NCI-H82 (cell line): ENCODE measurements at places on chromosomes 5 and 9.
A peak's percentile ranks its signal among the peaks of the same experiment; 100 is the strongest.

GRCh38 chr9:86783884-86784283 is 163.4 kb downstream of the GAS1 start:
- DNase-seq, result no peak

DNA sequence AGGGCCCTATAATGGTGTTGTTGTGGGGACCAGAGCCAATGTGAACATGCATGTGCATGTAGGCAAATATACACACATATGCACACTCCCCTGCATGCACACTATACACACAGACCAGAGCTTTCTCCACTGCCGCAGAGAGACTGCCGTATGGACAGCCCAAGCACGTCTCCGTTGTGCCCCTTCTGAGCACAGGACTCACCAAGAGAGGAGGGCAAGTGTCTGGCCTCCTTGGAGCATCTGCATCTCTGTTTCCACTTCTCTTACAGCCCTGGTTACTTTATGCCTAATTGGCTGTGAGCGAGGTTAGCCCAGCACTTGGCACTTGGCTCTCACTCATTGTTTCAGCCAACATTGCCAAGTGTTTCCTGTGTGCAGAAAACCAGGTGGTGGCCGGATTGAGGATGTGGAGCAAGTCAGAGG is 30.4 kb downstream of the CSF2 start:
- no peak for DNase-seq

DNA sequence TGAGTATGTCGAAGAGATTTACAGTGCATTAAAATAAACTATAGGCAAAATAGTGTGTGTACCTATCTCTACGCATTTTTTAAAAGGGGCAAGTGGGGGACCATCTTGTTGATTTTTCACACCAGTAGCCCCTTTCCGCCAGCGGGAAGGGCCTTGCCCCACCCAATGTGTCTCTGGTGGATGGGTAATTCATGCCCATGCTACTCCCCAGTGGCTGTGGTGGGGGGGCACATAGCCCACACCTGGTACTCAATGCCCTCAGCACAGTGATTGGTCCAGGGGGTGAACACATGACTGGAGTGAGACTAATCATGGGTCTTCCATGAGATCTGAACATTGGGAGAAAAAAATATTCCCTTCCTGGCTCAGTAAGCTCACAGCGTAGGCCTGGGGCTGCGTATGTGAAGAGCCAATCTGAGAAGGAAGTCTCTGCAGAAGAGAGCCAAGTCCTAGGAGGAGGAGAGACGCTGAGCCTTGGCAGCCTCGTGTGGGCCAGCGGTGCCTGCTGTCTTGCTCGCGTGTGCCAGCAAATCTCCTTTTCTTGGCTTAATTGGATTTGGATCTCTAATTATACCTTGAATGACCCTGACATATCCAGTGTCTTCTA is 103.4 kb downstream of the ADAMTS2 start:
- DNase-seq, result peak; percentile 93

- peak; percentile 87 for DNase-seq
Measured at GRCh38 chr5:135191084-135191826, 157.2 kb upstream of the PITX1 start.

DNA sequence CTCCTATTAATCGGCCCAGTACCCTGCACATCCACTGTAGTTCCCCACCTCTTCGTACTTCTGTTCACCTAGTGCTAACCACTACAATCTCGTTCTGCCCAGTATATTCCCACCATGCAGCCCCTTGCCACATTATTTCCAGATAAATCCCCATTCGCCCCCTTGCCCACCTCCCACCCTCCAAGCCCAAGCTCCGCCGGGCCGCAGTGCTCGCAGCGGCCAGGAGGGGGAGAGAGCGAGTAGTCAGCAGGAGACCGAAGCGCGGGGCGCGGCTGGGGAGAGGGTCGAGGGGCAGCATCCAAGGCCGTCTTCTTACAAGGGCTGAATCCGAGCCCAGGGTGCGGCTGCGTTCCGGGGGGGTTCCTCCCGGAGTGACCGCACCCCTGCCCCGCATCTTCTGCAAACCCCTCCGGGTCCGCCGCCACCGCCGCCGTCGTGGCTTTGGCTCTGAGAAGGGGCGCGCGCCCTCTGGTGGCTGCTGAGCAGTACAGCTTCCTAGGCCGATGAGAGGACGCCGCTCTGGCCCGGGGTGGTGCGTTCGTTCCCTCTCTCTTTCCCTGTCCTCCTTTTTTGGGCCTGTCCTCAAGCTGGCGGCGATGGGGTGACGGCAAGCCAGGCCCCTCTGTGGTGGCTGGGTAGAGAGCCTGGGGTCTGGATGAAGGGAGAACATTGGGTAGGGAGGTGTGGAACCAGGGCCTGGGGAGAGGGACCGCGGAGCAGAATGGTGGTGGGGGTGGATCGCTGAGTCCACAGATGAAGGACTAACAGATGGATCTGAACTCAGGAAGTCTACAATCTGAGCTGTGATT is 30.0 kb upstream of the PSD2 start:
- DNase-seq, result peak; percentile 89

DNA sequence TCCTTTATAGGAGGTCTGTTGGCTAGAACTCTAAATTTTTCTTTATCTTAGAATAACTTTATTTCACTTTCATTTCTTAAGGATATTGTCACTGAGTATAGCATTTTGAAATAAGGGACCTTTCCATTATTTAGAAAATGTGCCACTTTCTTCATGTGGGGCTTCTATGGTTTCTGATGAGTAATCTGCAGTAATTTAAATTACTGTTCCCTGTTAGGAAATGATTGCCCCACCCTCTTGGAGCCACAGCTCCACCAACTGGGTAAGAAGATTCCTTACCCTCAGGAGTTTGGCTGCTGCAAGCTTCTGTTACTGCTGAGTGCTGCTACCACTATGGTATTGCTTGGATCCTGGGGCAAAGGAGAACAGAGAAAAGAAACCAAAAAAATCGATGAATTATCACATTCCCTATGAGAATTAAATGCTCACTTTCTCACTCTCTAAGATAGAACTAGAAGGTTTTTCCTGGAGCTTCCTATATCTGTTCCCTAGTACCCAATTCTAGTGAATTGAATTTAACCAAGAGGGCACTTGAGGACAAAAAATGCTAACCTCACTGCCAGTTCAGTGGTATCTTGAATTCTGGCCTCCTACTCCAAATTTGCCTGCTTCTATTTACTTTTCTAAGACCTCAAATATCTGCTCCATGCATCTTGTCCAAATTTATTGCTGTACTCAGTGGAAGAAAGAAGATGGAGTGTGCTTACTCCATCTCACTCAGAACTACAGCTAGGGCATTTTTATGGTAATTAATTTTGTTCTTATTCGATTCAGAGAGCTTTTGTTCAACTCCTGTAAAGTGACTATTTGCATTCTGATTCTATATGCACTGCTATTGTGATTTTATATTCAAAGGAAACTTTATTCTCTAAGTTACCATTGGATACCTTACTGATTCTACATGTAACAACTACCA is 2111.3 kb downstream of the MAT2B start:
- no peak for DNase-seq

DNA sequence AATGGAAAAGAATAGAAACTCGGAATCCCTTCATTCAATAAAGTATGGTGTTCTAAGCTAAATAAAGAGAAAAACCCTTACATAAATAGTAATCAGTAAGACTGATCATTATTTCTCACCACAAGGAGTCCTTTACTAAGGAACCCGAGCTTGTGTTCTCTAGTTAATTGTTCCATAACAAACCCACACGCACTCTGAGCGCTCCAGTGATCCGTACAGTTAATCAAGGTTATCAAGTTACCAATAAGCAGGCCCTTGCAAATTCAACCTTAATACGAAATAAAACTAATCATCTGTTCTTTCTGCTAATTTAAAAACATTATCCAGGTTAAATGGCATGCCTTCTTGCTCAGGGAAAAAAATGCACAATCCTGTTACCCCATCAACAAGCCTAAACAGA is 224.4 kb downstream of the FRMD3 start:
- DNase-seq, result no peak

GRCh38 chr9:120718316-120718715 is 4.0 kb upstream of the MEGF9 start:
- DNase-seq, result no peak

- peak; percentile 82 for DNase-seq
Measured at GRCh38 chr5:174311531-174312269, 266.2 kb downstream of the NSG2 start.

GRCh38 chr9:70076678-70077077 is 33.0 kb downstream of the MAMDC2 start:
- DNase-seq, result no peak

DNA sequence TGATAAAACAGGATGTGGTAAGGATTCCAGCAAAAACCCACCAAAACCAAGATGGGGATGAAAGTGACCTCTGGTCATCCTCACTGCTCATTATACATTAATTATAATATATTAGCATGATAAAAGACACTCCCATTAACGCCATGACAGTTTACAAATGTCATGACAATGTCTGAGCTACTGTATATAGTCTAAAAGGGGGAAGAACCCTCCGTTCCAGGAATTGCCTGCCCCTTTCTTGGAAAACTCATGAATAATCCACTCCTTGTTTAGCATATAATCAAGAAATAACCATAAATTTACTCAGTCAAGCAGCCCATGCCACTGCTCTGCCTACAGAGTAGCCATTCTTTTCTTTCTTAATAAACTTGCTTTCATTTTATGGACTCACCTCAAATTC is 96.4 kb upstream of the VLDLR start:
- DNase-seq, result no peak

DNA sequence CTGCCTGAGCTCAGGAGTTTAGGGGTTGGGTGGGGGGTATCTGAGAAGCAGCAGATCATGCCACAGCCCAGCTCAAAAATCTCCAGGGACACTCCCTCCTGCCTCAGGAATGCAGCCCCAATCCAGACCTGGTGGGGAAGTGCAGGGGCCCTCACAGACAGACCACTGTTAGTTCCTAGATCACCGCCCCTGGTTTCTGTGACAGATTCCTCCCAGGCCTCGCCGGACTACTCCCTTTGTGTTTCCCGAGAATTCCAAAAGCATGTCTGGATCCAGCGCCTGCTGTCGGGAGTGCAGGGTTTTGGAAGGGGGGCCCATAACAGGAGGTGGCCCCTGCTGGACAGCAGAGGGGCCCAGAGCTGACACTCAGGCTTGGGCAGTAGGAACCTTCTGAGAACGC is 74.5 kb downstream of the CTSL start:
- peak; percentile 41 for DNase-seq

- no peak for DNase-seq
Measured at GRCh38 chr5:87388129-87388528, 24.6 kb downstream of the CCNH start.

DNA sequence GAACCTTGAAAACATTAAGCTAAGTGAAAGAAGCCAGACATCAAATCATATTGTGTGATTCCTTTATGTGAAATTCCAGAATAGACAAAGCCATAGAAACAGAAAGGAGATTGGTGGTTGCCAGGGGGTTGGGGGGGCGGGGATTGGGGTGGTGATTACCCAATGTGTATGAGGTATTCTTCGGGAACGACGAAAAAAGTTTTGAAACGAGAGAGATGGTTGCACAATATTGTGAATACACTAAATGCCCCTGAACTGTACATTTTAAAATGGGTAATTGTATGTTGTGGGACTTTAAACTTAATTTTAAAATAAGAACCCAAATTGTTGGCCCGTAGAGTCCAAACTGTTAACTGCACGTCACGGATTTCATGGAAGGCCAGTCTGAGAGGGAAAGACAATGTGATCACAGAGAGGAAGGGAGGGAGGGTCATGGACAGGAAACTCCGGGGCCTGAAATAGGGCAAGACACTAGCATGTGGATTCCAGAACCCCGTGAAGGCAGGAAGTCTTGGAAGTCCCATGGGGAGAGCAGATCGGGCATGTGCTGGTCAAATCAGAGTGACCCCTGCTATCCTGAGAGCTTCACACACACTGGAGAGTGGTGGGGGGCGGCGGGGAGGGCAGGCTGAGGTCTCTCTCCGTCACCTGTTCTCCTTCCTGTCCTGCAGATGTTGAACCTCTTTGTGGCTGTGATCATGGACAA is 218.4 kb downstream of the CACNA1B start:
- no peak for DNase-seq

- no peak for DNase-seq
Measured at GRCh38 chr5:160772854-160773253, 79.2 kb downstream of the ATP10B start.

DNA sequence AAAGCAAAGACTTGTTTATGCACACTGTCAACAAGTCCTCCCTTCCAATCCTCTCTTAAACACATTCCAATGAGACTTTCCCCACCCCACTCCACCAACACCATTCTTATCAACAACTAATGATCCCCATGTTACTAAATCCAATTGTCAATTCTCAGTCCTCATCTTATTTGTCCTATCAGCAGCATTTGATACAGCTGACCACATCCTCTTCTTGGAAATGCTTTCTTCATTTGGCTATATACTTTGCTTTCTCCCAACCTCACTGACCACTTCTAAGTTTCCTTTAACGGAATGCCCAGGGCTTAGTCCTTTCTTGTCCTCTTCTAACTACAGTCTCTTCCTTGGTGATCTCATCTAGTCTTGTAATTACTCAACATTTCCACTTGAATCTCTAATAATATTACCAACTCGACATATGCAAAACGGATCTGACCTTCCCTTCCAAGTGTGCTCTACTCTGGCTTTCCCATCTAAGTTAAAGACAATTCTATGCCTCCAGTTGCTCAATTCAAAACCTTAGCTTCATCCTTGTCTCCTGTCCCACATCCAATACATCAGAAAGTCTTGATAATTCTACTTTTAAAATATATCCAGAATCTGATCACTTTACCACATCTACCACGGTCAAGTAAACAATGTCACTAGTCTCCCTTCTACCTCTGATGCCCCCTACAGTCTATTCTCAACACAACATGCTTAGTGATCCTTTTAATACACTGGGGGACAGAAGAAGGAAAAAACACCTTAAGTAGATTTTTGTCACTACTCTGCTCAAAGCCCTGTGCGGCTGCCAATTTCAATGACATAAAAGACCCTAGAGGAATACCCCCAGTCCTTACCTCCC is 25.5 kb downstream of the AGTPBP1 start:
- DNase-seq, result peak; percentile 10

- no peak for DNase-seq
Measured at GRCh38 chr5:156984064-156984463, 21.0 kb upstream of the TIMD4 start.

- no peak for DNase-seq
Measured at GRCh38 chr9:114411452-114411851, 23.7 kb upstream of the AKNA start.

DNA sequence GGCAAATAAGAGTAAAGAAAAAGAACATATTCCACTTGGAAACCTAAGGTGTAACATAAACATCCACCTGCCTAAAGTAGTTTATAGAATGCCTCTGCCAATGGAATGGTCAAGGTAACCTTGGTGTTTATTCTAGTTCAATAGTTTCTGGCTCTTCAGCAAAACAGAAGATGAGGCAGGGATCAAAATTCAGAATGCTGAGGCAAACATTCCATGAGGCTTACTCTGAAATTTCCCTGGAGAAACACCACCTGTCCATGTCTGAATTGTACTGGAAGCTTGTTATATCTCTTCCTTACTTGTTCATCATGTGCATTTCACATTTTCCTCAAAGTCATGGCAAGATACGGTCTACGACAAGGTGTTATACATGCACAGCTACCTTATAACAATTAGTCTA is 1862.4 kb upstream of the ACO1 start:
- DNase-seq, result no peak

- DNase-seq, result peak; percentile 48
Measured at GRCh38 chr5:102554728-102555127, 55.9 kb upstream of the SLCO6A1 start.

GRCh38 chr5:30156156-30156555 is 1037.3 kb upstream of the CDH6 start:
- DNase-seq, result no peak

- DNase-seq, result no peak
Measured at GRCh38 chr5:4124221-4124970, 528.8 kb downstream of the IRX1 start.
